NB4 (cell line): ENCODE measurements at places on chromosomes 7 and 10.

GRCh38 chr10:122464586-122464985 is 3.2 kb downstream of the HTRA1 start:
- DNase-seq: no peak

GRCh38 chr7:98398567-98399372 is 2.1 kb downstream of the BAIAP2L1 start:
- no peak for DNase-seq

- DNase-seq: peak; percentile 97
Observed at GRCh38 chr7:158824028-158824427, 5.3 kb downstream of the ESYT2 start.

GRCh38 chr7:101146-102046 is 91.0 kb upstream of the FAM20C start:
- DNase-seq: no peak

DNA sequence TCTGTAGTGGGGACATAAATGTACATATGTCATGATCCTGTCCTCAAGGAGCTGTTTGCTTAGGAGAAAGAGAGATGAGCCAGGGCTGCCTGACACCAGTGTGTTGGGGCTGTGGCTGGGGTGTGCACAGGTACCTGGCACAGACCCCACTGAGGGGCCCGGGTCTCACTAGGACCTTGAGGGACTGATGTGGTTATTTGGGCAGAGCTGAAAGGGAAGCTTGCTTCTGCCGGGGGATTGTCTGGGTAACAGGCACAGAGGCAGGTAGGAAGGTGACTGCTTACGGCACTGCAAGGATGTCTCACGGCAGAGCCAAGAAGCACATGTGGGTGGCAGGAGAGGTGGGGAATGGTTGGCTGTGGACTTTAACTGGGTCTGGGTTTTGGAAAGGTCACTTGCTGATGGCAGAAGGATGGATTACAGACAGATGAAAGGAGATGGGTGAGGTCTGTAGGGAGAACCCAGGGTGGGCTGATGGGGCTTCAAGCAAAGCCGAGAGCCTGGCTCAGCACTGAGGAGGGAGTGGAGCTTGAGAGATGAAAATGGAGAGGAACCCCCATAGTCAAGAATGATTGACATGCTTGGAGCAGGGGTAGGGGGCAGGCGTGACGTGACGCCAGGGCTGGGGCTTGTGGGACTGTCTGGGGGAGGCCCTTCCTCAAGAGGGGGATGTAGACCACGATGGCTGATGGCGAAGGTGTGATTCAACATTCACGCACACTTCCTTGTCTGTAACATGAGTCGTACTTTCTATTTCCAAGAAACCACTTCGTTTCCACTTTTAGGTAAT is 207.7 kb upstream of the SHH start:
- no peak for DNase-seq

GRCh38 chr10:101892782-101893391 is 49.3 kb upstream of the KCNIP2 start:
- no peak for DNase-seq

- DNase-seq: no peak
Observed at GRCh38 chr10:21075880-21076279, 178.8 kb upstream of the NEBL start.
